ENCODE measurements at places on chromosomes 1 and 21.

DNA sequence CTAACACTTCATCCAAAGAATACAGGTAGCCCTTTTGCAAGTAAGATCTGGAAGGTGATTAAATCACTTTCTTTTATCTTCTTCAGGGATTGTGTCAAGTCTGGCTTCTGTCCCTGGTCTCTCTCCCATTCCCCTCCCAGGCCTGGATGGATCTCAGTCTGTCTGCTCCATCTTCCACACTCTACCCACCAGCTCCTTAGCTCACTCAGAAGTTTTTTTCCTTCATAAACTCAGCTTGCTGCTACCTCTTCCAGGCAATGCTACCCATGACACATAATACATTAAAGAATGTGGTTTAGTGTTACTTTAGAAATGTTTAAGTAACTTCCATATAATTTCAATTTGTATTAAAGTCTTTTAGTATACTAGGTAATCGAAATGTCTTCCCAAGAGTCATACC, 133.1 kb downstream of the AKT3 start:
- DNase-seq = no peak

DNA sequence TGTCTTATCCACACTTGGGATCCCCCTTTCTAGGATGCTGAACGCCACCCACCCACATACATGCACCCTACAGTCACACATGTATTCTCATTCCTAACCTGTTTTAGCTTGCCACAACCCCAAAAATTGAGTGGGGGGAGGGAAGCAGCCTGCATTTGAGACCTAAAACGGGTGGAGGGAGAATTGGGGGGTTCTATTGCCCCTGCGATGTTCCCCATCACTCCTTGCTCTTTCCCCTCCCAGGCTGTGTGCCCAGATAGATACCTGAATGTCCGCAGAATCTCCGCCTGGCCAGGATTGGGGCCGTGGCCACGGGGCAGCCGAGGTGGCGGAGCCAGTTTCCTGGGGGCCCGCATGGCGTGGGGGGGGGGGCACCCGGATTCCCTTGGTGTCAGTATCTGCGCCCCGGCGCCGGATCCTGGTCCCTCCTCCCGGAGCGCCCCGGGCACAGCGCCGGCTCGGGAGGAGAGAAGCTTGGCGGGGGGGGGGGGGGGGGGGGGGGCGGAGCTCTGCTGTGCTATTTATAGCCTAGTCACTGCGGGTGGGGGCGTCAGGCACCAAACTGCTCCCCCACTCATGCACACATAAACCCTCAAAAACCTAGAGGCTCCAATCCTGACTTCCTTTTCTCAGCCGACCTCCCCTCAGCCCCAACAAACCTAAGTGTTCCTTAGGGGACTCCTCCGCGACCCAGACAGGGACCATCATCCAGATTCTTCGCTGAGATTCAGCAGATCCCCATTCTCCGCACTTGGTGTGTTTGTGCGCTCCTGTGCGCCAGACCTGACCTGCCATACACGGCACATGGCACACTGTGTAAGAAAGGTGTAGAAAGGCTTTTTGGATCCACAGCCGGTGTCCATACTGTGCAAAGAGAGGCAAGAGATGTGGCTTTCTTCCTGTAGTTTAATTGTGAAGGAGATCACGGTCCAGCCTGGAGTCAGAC, 1.9 kb downstream of the ANKRD34A start:
- peak; percentile 56 for DNase-seq

GRCh38 chr1:165287329-165287728, 69.2 kb downstream of the LMX1A start:
- DNase-seq = no peak

GRCh38 chr1:29981586-29982239, 741.7 kb downstream of the MATN1 start:
- no peak for DNase-seq

DNA sequence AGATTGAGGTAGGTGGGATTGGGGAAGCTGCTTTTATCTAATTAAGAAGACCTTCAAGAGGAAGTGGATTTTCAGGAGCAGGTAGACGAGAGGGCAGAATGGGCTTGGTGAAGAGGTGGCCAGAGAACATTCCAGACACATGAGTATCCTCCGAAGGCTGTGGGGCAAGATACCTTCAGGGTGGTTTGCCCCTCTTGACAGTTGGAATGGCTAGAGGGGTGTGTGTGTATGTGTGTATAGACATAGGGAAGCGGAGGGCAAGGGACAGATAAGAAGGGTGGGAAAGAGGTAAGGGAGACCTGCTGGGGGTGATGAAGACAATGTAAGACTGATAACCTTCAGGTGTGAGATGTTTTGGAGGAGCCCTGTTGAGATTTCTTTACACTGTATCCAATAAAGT, 46.8 kb upstream of the TSPAN2 start:
- DNase-seq = no peak

DNA sequence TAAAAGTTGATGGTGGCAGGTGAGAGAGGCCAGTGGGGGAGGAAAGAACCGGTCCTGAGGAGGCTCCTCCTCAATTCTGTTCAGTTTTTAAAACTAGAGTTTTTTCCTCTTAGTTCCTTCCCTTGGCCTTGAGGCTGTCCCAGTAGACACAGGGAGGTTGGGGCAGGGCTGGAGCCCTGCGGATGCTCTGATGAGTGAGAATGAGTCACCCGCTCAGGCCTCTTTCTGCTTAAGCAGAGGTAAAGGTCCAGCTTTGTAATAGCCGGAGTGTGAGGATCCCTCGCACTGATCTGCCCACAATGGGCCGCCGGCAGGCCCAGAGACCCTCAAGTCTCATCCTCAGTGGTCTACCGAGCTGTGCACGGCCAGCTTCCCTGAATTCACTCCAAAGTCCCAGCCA, 49.6 kb upstream of the IRF2BP2 start:
- DNase-seq = no peak

- no peak for DNase-seq
Observed at GRCh38 chr1:6166221-6166620, 13.9 kb downstream of the CHD5 start.

Measured in CD4-positive, alpha-beta T cell treated with Interleukin-17A for 1 hour (primary cell).